ENCODE measurements at places on chromosomes 4 and X.
A peak's percentile ranks its signal among the peaks of the same experiment; 100 is the strongest.

DNA sequence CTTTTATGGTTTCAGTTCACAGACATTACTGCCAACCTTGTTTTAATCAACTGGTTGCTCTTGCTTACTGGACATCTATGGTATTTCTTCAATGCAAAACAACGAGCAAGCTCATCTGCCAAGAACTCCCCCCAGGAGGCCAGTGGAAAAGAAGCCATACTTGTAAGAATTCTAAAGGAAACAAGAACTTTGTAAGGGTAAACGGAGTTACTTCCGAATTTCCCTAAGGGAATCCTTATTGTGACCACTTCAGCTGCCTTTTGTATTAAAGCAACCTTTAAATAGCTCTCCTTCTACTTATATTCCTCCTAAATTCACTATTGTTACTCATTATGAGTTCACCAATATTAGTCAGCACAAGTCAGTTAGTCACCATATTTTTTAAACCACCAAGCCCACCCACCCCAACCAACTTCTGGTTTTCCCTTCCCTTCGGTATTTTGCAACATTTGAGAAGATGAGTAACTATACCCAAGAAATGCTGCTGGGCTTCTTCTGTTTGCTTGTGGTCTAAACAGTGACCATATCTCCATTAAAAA is 602.8 kb upstream of the DIPK2B start:
- peak; percentile 86 for DNase-seq

DNA sequence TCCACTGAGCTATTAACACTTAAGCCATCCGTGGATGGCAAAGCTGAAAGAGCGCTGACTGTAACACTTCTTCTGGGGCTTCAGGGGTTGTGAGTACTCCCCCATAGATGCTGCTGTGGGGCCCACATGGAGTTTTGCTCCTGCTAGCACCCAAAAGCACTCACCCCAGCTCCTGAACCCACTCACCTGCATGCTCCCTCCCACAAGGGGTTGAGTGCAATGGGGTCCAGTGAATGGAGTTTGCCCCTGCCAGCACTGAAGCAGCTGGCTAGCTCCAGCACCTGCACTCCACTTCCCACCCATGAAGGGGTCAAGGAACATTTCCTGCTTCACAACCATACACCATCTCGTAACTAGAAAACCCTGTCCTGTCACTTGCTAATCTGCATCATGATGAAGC is 78.9 kb downstream of the IL21 start:
- DNase-seq: no peak

- DNase-seq: no peak
Measured at GRCh38 chr4:120057416-120057815, 9.2 kb downstream of the MAD2L1 start.

GRCh38 chr4:128461291-128462102 is 173.9 kb upstream of the PGRMC2 start:
- peak; percentile 34 for DNase-seq

- no peak for DNase-seq
Measured at GRCh38 chr4:168059251-168059650, 33.1 kb upstream of the ANXA10 start.

DNA sequence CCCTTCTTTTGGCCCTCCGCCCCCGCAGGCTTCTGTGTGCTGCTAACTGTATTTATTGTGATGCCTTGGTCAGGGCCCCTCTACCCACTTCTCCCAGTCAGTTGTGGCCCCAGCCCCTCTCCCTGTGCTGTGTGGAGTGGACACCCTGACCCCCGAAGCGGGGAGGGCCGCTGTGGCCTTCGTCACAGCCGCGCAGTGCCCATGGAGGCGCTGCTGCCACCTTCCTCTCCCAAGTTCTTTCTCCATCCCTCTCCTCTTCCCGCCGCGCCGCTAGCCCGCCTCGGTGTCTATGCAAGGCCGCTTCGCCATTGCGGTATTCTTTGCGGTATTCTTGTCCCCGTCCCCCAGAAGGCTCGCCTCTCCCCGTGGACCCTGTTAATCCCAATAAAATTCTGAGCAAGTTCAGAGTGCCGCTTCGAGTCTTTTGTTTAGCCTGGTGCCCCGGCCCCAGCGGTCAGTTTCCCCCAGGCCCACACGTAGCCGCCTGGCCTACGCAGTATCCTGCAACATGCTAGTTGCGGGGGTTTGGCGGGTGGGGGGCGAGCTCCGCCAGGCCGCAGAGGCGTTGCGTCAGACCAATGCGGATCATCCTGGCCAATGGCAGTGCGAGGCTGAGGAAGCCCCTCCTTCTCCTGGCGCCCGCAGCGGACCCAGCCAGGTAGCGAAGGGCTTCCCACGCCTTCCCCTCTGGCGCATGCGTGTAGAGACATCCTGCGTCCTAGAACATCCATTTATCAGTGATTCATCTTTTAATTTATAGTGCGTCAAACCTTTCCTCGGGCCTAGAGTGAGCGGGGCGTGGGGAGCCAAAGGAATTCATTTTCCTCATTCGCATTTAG is 5.6 kb upstream of the KANTR start:
- DNase-seq: peak; percentile 38

GRCh38 chr4:2800691-2801596 is 8.1 kb downstream of the SH3BP2 start:
- no peak for DNase-seq

- no peak for DNase-seq
Measured at GRCh38 chrX:155956099-155956498, 41.4 kb upstream of the IL9R start.

- DNase-seq: no peak
Measured at GRCh38 chr4:87419578-87420249, 2.7 kb upstream of the NUDT9 start.

GRCh38 chr4:36039026-36039425 is 205.3 kb downstream of the ARAP2 start:
- no peak for DNase-seq

- DNase-seq: no peak
Measured at GRCh38 chrX:34584781-34585180, 72.3 kb downstream of the TMEM47 start.

- DNase-seq: no peak
Measured at GRCh38 chr4:176607807-176608206, 184.9 kb downstream of the VEGFC start.

GRCh38 chr4:8356856-8357255 is 83.7 kb downstream of the ACOX3 start:
- DNase-seq: no peak

GRCh38 chr4:156248917-156249316 is 295.3 kb upstream of the CTSO start:
- no peak for DNase-seq

DNA sequence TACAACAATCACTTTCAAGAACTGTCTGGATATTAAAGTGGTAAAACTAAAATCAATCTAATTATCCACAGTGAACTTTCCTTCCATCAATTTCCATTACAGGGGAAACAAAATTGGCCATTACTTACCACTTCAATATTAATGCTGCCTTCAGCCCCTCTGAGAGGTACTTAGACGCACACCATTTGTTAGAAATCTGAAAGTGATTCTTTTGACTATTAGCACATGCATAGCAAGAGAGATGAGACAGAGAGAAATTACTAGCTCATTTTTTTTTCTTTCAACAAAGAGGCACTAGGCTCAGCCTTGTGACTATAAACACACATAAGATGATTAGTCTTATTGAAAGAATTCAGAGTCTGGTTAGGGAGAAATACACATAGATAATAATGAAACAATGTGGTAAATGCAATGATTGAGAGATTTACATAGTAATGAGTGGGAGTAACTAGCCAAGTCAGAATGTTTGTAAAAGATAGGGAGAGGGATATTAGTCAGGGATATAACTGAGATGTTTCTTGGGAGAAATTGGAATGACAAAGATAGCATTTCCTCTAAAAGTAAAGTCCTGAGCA is 93.3 kb downstream of the YIPF7 start:
- no peak for DNase-seq

DNA sequence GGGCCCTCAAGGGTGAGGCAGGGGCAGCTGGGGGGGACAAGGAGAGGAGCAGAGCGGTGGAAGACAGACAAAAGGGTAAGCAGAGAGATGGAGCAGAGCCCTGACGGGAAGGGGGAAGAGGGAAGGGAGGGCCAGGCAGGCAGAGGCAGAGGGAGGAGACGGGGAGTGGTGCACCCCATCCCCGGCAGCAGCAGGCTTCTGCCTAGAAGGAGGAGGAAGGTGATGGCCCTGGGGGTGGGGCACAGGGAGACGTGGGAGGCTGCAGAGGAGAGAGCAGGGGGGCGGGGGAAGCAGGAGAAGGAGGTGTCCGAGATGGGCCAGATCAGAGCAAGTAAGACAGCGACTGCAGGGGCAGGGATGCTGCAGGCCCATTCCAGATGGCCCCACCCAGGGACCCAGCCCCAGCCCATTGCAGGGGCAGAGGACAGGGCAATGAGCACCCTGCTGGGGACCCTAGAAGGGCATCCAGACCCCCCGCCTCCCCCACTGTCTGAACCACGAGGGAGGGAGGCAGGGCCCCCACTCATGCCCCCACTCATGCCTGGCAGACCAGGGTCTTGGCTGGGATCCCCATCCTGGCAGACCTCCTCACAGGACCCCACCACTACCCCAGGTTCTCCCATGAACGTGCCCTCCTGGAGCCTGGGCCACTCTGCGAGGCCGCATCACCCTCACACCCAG is 2.7 kb downstream of the L1CAM start:
- DNase-seq: no peak

DNA sequence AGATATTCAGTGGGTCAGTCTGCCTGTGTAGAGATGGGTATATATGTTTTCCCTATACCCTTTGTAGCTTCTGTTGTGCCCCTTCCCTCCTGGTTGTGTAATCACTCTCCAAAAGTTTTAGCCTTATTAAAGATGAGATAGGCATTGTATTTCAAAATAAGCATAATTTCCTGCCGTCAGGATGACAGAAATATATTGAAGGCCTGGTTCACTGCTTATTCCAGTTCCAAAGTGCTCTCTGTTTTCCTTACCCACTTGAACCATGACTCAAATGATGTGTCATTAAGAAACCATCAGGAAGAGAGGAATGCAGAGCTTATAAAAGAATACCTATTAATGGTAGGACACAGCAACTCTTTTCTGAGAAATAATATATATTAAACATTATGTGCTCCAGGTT is 178.5 kb downstream of the GABRB1 start:
- peak; percentile 34 for DNase-seq

DNA sequence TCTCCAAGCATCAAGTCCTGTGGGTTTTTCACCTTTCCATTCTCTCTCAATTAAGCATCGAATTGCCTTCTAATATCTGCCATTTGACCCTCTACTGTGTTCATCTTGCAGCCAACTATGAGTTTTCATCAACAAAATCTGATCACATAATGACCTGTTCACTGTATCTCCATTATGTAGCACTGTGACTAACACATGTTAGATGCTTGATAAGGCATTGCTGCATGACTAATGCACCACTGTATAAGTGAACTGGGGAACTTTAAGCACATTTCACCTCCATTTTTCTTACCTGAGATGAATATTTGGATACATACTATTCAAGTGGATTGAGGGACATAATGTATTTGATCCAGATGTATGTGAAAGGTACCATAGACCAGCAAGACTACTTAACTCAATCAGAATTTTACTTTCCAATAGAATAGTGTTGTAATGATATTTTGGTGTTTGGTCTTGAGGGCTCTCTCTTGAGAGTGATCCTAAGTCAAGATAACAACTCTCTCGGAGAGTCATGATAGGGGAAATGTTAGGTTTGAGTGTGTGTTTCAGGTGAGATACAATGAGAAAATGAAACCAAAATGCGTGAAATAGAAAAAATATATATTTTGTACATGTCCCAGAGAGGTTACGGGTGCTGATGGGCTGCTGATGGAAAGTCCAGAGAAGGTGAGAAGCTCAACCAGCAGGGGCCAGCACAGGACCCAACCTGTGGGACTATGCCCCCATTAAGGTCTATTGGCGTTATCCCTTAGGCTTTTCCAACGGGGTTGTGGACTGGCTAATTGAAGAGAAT is 60.2 kb upstream of the HS3ST1 start:
- no peak for DNase-seq

GRCh38 chr4:95050980-95051701 is 293.4 kb downstream of the BMPR1B start:
- no peak for DNase-seq

GRCh38 chr4:113769744-113770143 is 8.2 kb upstream of the CAMK2D start:
- no peak for DNase-seq

DNA sequence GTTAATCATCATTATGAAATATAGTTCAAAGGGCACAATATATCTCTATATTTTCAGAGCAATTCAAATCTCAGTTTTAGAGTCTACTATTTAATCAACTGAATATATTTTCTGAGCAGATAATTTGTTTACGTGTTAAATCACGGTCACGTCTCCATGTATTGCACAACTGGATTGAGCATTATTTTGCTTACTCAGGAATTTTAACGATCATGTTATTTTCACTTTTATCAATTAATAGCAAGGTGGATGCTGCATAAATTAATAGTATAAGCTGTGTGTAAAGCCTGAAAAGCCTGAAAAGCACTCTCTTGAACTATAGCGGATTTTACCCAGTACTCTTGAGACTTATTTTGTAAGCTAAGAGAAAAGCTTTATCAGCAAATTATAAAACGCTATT is 374.9 kb downstream of the MAGEB5 start:
- DNase-seq: no peak

GRCh38 chrX:69932323-69932722 is 117.4 kb downstream of the AWAT2 start:
- no peak for DNase-seq

DNA sequence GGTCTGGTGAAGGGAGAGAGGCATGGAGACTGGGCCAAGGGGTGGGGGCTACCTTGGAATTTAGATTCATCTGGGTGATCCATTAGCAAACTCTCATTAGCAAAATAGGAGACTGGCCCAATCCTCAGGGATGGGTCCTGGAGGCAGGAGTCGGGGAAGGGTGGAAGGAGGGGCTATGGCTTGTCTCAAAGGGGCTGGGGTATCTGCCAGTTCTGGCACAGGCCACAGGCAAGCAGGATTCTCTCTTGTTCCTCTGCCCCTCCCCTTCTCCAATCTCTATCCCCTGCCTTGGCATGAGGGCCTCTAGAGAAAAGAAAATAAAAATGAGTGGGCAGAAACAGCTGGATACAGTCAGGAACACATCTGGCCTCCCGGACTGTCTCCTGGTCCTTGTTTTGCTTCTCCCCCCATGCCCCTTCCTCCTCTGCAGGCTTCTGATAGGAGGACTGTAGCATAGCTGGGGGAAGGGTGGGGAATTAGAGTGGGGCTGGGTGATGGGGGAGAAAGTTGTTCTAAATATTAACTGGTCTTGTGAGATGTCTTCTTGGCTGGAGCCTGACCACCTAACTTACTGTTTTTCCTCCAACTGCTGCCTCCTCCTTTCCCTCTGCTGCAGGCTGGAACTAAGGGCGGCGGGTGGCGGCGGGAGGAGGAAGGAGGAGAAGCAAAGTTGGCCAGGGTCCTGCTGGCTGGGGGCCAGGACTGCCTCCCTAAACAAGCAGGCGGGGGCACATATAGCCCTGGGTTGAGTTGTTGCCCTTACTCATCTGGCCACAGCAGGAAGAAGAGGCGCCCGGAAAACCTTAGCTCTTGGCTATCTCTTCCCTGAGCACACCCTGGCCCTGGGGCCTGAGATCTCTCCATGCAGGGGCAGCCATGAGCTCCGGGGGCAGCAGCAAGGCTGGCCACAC is 53.3 kb upstream of the LAS1L start:
- peak; percentile 21 for DNase-seq
